ENCODE measurements at places on chromosomes 4 and X. TPM values are rescaled to one million over a fixed set of nuclear protein-coding genes. Genes with fewer than 3 reads are reported as not detected.

GRCh38 chrX:110114260-110114776 lies 111.4 kb downstream of the TMEM164 start:
- H3K36me3 ChIP-seq = peaks cover 1% of the 10 kb centered on the region
- no peaks in the 10 kb centered on the region for H3K4me1 ChIP-seq

GRCh38 chr4:82698412-82698811 lies 100.2 kb downstream of the SCD5 start:
- no peak overlapping the region for H3K4me3 ChIP-seq
- no peak for DNase-seq
- H3K4me1 ChIP-seq = no peaks in the 10 kb centered on the region
- no peak overlapping the region for H3K27ac ChIP-seq
- no peaks in the 10 kb centered on the region for H3K36me3 ChIP-seq
- no peaks in the 10 kb centered on the region for H3K27me3 ChIP-seq

DNA sequence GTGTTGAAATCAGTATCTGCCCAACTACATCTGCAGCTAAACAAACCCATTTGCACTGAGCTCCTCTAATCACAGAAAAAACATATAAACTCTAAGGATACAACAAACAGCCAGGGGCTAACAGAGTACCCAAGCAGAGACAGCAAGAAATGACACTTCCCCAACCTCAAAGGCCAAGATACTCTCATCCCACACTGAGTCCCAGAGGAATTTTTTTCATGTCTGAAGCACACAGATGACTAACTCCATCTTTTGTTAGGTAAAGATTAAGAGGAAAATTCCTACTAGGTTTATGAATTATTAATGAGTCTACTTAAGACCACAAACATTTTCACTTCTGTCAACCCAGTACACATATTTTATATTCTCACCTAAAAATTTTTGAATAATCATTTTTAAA lies 31.6 kb downstream of the SEPSECS start:
- DNase-seq = no peak
- no peaks in the 10 kb centered on the region for H3K27me3 ChIP-seq
- peaks cover 3% of the 10 kb centered on the region for H3K4me1 ChIP-seq

DNA sequence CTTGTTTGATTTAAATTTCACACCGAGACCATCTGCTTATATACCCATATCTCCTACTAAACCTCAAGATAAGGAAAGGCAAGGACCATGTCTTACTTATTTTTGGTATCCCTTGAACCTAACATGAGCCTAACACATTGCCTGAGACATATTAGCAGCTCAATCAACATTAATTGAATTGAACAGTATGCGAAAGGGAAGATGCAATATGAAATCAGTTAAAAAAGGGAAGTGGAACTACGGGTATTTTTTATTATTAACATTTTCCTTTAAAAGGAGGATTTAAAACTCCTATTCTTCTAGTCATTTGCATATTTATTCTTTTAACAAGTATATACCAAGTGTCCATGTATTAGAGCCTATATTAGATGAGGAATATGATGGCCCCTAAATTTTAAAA lies 197.0 kb downstream of the CAMK2D start:
- peaks cover 34% of the 10 kb centered on the region for H3K36me3 ChIP-seq
- H3K4me3 ChIP-seq = no peak overlapping the region
- H3K27me3 ChIP-seq = no peaks in the 10 kb centered on the region
- peak overlapping the region; percentile 77 for H3K27ac ChIP-seq
- no peak for DNase-seq

DNA sequence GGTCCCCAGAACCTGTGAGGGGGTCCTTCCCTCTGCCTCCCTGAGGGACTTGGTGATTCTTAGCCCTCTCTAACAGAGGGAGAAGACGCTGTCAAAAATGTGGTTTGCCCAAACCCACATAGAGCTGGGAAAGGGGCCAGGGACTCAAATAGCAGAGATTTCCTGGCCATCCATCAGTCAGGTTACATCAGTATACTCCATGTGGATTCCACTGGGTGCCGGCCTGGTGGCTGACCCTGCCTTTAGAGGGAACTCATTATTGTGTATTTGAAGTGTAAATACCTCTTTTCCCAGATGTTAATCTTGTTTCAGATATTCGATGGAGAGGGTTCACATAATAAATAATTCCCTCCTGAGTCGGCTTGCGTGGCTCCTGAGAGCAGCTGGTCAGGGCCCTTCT lies 130.3 kb downstream of the TBL1X start:
- peaks cover 5% of the 10 kb centered on the region for H3K36me3 ChIP-seq
- no peak overlapping the region for H3K27ac ChIP-seq
- no peaks in the 10 kb centered on the region for H3K27me3 ChIP-seq
- H3K4me3 ChIP-seq = no peak overlapping the region
- H3K4me1 ChIP-seq = no peaks in the 10 kb centered on the region
- no peak for DNase-seq

DNA sequence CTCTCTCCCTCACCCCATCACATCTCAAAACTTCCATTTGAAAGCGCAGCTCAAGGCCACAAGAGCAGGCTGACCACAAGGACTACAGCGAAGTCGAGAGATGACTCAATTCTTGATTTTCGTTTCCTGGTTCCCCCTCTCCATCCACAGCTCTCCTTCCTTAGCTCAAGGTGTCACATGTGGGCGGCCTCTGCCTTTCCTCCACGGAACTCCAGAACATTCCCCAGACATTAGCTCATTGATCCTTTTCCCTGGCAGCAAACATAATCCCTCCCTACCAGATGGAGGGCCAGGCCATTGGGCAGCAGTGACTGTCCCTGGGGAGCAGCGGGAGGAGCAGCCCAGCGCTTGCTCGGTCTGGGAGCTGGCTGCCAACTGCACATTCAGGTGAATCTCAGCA lies 56.3 kb downstream of the CCDC149 start:
- no peaks in the 10 kb centered on the region for H3K36me3 ChIP-seq
- no peaks in the 10 kb centered on the region for H3K27me3 ChIP-seq
- no peak overlapping the region for H3K4me3 ChIP-seq
- peaks cover 3% of the 10 kb centered on the region for H3K4me1 ChIP-seq
- H3K27ac ChIP-seq = no peak overlapping the region

- H3K4me3 ChIP-seq = peak overlapping the region; percentile 88
- H3K27ac ChIP-seq = peak overlapping the region; percentile 91
- H3K36me3 ChIP-seq = peaks cover 8% of the 10 kb centered on the region
- H3K4me1 ChIP-seq = peaks cover 31% of the 10 kb centered on the region
- H3K27me3 ChIP-seq = no peaks in the 10 kb centered on the region
- no peak for DNase-seq
Observed at GRCh38 chrX:75273483-75273882, 402 bp upstream of the UPRT start.

DNA sequence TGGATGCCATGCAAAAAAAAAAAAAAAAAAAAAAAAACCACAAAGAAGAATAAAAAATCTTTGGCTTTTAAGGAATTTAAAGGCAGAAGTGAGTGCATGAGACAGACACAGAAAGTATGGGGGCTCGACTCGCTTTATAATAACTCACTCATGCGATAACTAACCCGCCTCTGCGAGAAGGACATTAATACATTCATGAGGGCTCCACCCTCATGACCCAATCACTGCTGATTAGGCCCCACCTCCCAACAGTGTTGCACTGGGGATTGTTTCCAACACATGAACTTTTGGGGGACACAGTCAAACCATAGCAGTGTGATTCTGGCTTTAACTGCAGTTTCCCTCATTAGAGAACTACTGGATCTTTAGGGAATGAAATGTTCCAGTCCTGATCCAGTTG lies 78.1 kb downstream of the QDPR start:
- no peaks in the 10 kb centered on the region for H3K36me3 ChIP-seq
- H3K27ac ChIP-seq = no peak overlapping the region
- no peaks in the 10 kb centered on the region for H3K27me3 ChIP-seq
- no peak overlapping the region for H3K4me3 ChIP-seq
- no peak for DNase-seq

Gene SSX1
- not detected for total RNA-seq

Gene PARM1
- not detected for total RNA-seq

Gene PF4V1
- total RNA-seq = not detected

Gene FAM53A
- 1.6 TPM for total RNA-seq

All from activated CD8-positive, alpha-beta memory T cell treated with anti-CD3 and anti-CD28 coated beads, Interleukin-2, amount 10 ng/mL, durations not matched to agents 7 days and 5 days (primary cell).